CD8-positive, alpha-beta memory T cell (primary cell): ENCODE measurements at places on chromosomes 11 and 22. TPM values are rescaled to one million over a fixed set of nuclear protein-coding genes. Genes with fewer than 3 reads are reported as not detected.

DNA sequence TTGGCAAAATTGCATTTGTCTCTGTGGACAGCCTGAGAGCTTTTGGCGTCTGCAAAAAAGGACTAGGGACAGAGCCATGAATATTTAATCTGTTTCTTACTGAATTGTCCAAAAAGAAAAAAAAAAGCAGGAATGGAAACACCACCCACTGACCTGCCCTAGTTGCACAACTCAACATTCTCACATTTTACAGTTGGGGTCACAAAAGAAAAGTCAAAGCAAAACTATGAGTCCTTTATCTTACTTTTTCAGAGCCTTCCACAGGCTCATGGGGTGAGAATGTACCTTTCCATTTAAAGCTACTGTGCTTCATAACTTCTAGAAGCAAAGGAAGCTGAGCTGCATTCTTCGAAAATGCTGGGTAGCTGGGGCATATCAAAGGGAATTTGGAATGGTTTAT is 225.7 kb downstream of the FAM76B start:
- no peaks in the 10 kb centered on the region for H3K27me3 ChIP-seq
- no peak overlapping the region for H3K4me3 ChIP-seq

- no peaks in the 10 kb centered on the region for H3K27me3 ChIP-seq
- no peak overlapping the region for H3K4me3 ChIP-seq
- H3K36me3 ChIP-seq = no peaks in the 10 kb centered on the region
- no peaks in the 10 kb centered on the region for H3K4me1 ChIP-seq
- DNase-seq = no peak
Measured at GRCh38 chr11:113628912-113629311, 77.2 kb downstream of the TMPRSS5 start.

- H3K4me3 ChIP-seq = no peak overlapping the region
- H3K36me3 ChIP-seq = peaks cover 28% of the 10 kb centered on the region
- peaks cover 11% of the 10 kb centered on the region for H3K4me1 ChIP-seq
Measured at GRCh38 chr11:102368472-102368871, 21.5 kb downstream of the BIRC2 start.

ABCC8 gene
- not detected for polyA plus RNA-seq

- DNase-seq = no peak
- H3K27ac ChIP-seq = no peak overlapping the region
- H3K4me1 ChIP-seq = no peaks in the 10 kb centered on the region
- no peaks in the 10 kb centered on the region for H3K27me3 ChIP-seq
Measured at GRCh38 chr22:34587357-34588356, 478.3 kb upstream of the ISX start.

DNA sequence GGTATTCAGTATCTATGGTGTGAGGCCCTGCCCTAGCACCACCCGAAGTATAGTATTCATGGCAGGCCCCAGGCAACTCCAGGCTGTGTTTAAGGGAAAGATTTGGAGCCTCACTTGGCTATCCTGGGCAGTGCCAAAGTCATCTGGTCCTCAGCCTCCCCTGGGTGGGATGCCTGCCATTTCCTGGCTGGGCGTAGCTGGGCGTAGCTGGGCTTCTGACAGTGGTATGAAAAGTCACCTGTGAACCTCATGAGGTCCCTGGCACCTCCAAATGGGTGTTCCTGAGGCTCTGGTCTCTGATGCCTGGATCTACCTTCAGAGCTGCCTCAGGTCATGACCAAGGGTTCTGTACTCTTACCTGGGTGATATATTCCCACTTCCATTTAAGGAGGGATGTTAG is 113.0 kb upstream of the PARVA start:
- H3K4me1 ChIP-seq = no peaks in the 10 kb centered on the region
- peaks cover 8% of the 10 kb centered on the region for H3K36me3 ChIP-seq
- no peak overlapping the region for H3K27ac ChIP-seq
- no peaks in the 10 kb centered on the region for H3K27me3 ChIP-seq
- peak; percentile 12 for DNase-seq
